ENCODE measurements at places on chromosomes 2 and 18. TPM values are rescaled to one million over a fixed set of nuclear protein-coding genes. Genes with fewer than 3 reads are reported as not detected.

The SERPINB4 gene
- not detected for total RNA-seq

The INHBB gene
- total RNA-seq: 0.44 TPM

The RTKN gene
- total RNA-seq: 46.1 TPM

The UGT1A9 gene
- total RNA-seq: not detected

The OSBPL6 gene
- total RNA-seq: 3.3 TPM

The MAP3K19 gene
- total RNA-seq: not detected

The DOCK10 gene
- 18.3 TPM for total RNA-seq

The TTN gene
- 1,236 TPM for total RNA-seq

The C2orf80 gene
- total RNA-seq: not detected
